Dermis blood vessel endothelial cell (primary cell): ENCODE measurements at places on chromosomes 11 and 22.

DNA sequence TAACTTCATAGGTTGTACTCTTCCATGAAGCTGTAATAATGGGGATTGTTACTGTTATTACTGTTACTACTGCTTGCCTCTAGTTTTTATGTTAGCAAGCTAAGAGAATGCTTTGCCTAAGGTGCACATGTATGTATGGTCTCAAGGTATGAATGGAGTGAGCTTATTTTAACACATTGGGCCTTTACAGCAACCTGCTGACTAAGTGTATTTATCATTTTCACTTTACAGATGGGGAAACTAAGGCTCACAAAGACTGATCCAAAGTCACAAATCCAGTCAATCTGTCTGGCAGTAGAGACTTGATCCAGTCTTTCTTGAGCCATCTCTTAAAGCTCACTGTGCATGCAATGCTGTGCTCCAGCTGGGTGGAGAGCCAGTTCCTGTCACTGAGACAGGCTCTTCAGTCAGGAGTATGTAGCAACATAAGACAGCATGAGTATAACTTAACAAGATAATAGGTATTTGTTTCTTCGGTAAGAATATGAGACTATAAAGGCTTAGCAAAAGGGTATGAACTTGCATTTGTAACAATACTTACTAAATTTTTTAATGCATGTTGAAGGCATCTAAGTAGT lies 66.5 kb downstream of the PPP2R1B start:
- no peak for DNase-seq

DNA sequence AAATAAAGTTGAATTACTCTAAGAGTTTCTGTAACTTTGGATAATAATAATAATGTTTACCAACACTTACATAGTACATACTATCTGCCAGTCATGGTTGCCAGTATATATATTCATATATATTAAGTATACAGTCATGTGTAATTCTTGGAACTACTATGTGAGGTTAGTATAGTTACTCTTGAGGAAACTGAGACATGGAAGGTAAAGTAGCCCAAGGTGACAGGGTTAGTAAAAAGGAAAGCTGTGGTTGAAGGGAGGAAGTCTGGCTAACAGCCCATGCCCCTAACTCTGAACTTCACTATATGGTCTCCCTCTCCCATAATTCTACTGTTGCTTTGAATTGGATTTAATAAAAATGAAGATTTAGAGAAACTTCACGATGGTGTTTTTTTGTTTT lies 24.9 kb downstream of the FDX1 start:
- no peak for DNase-seq

GRCh38 chr11:14446701-14447169 lies 52.9 kb downstream of the COPB1 start:
- peak; percentile 45 for DNase-seq

DNA sequence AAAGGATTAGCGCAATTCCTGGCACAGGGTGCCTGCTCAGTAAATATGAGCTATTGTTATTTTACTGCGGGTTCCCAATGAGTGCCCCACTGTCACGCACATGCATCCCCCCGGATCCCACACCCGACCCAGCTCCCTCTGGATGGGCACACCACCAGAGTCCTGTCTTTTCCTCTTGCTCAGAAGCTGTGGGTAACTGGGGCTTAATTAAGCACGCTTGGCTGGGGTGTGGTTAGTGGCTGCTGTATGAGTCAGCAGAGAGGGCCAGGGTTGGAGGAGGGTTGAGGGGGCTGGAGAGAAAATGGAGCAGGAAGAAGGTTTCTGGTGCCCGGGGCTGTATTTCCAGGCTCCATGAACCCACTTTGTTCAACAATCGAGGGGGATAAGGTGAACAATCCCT lies 30.3 kb upstream of the NECTIN1 start:
- DNase-seq: no peak
